AML-193 (cell line): ENCODE measurements at places on chromosomes 4 and X.
A peak's percentile ranks its signal among the peaks of the same experiment; 100 is the strongest.

DNA sequence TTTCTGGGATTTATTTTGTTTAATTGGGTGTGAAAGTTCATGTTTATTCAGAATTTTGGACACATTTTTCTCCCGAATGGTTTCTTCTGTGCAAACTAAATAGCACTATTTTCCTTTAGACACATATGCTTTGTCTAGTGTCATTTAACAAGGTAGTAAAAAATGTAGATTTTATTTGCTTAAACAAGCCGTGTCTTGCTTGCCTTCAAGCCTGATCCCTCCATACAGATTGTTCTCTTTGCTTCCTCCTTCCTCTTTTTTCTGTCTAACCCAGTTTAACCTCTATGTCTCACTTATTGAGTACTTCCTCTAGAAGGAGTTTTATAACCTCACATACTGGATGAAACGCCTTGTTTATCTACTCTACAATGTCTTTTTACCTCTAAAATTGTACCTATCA is 211.8 kb downstream of the NPFFR2 start:
- DNase-seq = no peak

DNA sequence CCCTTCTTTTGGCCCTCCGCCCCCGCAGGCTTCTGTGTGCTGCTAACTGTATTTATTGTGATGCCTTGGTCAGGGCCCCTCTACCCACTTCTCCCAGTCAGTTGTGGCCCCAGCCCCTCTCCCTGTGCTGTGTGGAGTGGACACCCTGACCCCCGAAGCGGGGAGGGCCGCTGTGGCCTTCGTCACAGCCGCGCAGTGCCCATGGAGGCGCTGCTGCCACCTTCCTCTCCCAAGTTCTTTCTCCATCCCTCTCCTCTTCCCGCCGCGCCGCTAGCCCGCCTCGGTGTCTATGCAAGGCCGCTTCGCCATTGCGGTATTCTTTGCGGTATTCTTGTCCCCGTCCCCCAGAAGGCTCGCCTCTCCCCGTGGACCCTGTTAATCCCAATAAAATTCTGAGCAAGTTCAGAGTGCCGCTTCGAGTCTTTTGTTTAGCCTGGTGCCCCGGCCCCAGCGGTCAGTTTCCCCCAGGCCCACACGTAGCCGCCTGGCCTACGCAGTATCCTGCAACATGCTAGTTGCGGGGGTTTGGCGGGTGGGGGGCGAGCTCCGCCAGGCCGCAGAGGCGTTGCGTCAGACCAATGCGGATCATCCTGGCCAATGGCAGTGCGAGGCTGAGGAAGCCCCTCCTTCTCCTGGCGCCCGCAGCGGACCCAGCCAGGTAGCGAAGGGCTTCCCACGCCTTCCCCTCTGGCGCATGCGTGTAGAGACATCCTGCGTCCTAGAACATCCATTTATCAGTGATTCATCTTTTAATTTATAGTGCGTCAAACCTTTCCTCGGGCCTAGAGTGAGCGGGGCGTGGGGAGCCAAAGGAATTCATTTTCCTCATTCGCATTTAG is 5.6 kb upstream of the KANTR start:
- no peak for DNase-seq

DNA sequence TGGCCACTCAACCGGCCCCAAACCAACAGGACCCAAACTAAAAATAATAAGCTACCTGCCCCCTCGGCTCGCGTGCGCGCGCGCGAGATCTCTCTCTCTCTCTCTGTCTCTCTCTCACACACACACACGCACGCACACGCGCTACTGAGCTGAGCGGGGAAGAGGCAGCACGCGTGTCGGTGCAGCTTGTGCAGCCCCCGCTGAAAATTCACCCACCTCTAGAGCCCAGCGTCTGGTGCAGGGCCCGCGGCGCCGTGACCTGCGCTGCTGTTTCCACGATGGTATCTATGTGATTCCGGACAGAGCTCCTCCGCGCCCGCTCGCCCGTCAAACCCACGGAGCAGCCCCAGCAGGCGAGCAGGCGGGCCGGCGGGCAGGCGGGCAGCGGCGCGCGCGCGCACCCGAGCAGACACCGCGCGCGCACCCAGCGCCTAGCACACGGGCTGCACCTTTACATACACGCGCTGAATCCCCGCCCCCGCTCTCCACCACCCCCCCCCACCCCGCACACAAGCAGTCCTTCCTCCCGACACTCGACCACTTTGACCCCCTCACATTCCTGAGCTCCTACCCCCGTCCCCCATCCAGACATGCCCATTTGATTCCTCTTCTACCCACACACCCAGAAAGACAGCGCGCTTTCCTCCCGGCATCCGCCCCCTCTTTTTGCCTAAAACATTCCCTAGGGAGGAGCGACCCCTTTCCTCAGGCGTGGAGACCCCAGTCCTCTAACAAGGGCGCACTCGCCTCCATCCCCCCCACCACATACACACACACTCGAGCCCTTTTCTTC is 1.0 kb downstream of the SLITRK4 start:
- no peak for DNase-seq

DNA sequence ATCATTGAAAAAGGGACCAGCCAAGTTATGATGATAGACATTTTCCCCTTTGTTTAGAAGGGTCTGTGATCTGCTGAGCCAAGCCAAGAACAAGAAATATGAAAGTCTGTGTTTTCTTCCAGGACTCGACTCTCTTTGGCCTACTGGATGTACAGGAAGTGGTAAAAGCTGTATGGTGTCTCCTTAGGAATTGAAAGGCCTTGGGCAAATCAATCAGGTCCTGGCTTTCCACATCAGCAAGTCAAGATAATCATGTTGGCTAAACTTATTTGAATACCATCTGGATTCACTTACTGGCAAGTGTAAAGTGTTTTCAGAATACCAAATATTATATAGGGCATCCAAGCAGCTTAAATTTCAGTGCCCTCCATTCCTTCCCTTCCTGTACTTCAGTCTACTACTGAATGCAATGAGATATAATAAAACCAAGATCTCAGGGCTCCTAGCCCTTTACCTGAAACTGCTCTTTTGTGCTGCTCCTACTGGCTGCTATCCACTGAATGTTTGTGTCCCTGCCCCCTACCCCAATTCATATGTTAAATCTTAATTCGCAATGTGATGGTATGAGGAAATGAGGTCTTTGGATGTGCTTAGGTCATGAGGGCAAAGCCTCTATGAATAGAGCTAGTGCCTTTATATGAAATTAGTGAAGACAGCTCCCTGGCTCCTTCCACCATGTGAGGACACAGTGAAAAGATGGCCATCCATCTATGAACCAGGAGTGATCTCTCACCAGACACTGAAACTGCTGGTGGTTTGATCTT is 578.0 kb downstream of the SPRY1 start:
- DNase-seq = no peak

DNA sequence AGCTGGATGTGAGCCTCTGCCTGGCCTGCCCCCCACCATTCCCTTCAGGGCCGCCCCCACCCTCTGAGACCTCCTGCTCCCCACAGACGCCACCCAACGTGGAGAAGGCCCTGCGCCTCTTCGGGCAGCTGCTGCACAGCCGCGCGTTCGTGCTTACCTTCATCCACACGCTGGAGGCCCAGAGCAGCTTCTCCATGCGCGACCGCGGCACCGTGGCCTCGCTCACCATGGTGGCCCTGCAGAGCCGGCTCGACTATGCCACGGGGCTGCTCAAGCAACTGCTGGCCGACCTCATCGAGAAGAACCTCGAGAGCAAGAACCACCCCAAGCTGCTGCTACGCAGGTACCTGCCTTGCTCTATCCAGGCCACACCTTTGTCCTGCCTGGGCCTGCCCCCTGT is 10.1 kb downstream of the PLXNA3 start:
- DNase-seq = no peak

GRCh38 chr4:168188754-168189153 is 96.4 kb downstream of the ANXA10 start:
- no peak for DNase-seq

- no peak for DNase-seq
Observed at GRCh38 chrX:135330706-135331105, 21.4 kb downstream of the ETDC start.

GRCh38 chr4:156941940-156942548 is 29.6 kb downstream of the PDGFC start:
- no peak for DNase-seq

DNA sequence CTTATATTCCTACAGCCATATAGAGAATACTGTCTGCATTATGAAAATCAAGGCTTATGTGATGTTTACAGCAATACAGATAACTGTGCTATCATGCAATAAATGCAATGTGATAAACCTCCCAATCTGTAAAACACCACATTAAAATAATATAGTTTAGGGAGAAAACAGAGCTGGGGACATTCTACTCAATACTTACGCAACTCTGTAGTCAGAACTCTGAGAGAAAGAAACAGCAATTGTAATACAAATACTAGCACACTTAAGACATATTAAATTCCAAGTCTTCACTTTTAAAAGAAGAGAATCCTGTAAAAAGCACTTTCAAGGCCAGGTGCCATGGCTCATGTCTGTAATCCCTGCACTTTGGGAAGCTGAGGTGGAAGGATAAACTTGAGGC is 61.4 kb downstream of the ANKRD17 start:
- peak; percentile 18 for DNase-seq

- DNase-seq = no peak
Observed at GRCh38 chrX:27008486-27008885, 454.7 kb downstream of the PPP4R3C start.
